Astrocyte (in vitro differentiated cells and primary cell): ENCODE measurements at places on chromosomes 4 and X. TPM values are rescaled to one million over a fixed set of nuclear protein-coding genes. Genes with fewer than 3 reads are reported as not detected.

The AREG gene
- 0.79 and 1.5 TPM in 2 replicates for total RNA-seq

The IL15 gene
- 3.6 and 4.8 TPM in 2 replicates for total RNA-seq

The TIMP1 gene
- 479 and 678 TPM in 2 replicates for total RNA-seq

The BANK1 gene
- 1.3 and 2.0 TPM in 2 replicates for total RNA-seq

GRCh38 chr4:105305019-105305836 lies 158.6 kb downstream of the TET2 start:
- no peak for DNase-seq

GRCh38 chr4:107736924-107737448 lies 17.0 kb upstream of the PAPSS1 start:
- no peak for DNase-seq

GRCh38 chr4:52939739-52940138 lies 77.6 kb downstream of the RASL11B start:
- no peak for DNase-seq

GRCh38 chr4:165814256-165815020 lies 58.6 kb upstream of the TLL1 start:
- peak; percentile 30 for DNase-seq

DNA sequence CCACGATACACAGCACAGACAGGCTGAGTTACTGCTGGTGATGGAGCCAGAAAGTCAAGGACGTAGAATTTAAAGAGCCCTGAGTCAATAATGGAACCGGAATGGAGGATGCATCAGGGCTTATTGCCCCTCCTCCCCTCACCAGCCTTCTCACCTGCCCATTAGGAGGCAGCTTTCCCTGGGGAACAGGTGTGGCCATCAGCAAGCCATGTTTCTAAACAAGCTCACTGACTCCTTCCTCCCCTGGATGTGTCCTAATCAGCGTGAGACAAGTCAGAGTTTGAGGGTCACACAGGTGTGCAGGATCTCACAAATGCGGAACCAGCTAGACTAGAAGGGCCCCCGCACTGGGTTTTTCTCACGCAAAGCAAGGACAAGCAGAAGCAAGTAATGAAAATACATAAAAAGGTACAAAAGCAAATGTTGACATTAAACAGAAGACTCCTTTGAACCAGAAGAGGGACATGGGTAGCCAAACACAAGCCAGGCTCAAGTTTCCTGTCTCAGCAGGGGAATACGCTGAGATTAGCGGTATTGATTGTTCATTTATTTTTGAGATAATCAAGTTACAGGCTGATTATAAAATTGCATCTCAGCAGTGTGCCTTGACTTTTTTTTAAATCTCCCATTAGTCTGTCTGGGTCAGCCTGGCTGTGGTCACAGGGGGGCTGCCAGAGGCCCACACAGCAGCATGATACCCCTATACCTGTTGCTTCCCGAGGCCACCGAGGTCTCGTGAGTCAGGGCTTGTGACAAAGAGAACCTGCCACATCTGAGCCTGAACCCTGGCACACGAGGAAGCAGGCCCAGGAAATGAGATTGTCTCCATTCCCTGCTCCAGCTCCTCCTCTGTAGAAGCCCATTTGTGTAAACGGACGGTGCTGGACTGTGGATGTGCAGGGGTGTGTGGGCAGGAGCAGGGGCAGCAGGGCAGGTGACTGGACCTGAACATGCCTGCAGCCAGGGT lies 37.4 kb downstream of the CCKAR start:
- DNase-seq = no peak

- no peak for DNase-seq
These were observed 47.9 kb upstream of the UNC5C start for GRCh38 chr4:95596676-95597075.
